ENCODE measurements at places on chromosomes 6 and 20.
A peak's percentile ranks its signal among the peaks of the same experiment; 100 is the strongest.

DNA sequence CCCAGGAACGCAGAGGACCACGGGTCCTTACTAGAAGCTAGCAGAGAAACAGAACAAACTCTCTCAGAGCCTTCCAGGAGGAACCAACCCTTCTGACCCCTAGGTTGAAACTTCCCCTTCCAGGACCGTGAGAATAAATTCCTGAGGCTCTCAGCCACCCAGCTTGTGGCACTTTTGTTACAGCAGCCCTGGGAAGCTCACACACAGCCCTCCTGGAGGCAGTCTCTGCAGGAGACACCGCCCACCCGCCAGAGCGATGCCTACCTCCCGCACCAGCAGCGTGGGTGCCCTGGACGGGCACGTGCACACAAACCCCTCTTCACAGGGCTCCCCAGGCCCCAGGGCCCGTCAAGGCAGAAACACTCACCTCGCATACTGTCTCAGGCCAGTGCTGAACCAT, 4.2 kb downstream of the RNASET2 start:
- DNase-seq = no peak

DNA sequence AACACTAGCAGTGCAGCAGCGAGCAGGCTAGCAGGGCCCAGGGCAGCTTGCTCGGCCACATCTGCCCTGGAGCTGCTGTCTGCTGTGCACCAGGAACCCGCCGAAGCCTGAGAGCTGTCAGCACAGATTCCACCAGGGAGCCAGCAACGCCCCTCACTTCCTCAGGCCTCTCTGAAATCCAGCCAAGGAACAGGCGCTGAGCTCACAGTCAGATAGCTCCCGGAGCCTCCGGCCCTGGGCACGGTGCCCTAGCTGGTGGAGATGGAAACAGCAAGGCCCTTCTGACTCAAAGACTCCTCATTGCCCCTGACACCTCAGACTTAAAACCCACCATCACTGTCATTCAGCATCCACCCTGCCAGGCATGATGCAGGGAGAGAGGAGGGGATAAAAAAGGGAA, 839.4 kb downstream of the MAFB start:
- peak; percentile 92 for DNase-seq

GRCh38 chr20:51128198-51128597, 105.3 kb upstream of the KCNG1 start:
- DNase-seq = peak; percentile 100

DNA sequence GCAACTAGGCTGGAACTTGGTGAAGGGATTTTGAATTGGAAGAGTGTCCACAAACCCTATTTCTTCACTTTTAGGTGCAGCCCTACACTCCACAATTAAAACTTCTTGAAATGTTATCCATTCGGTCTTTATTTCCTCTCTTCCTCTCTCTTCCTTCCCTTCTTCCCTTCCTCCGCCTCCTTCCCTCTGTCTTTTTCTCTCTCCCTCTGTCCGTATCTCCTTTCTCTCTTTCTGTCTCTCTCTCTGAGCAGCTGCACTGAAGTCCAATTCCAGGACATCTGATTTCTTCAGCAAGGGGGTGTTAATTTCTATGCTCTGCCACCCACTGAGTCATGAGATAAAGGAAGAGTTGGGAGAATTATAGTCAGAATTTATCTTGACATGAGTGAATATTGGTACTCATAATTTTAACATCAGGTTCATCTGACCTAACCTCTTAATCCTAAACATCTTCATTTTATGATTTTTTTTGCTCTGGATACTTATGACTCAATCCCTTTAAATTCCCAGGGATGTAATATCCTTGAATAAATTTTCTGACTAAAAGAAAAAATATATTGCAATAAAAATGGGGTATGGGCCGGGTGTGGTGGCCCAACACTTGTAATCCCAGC, 84.2 kb downstream of the BCAS1 start:
- DNase-seq = peak; percentile 84

GRCh38 chr6:114160881-114161280, 181.9 kb downstream of the HS3ST5 start:
- DNase-seq = no peak

- no peak for DNase-seq
Measured at GRCh38 chr20:35263532-35264341, 14.2 kb downstream of the MMP24OS start.

- no peak for DNase-seq
Measured at GRCh38 chr6:111462770-111463391, 20.1 kb downstream of the REV3L start.

GRCh38 chr6:45970326-45970725, 45.3 kb downstream of the CLIC5 start:
- DNase-seq = no peak

DNA sequence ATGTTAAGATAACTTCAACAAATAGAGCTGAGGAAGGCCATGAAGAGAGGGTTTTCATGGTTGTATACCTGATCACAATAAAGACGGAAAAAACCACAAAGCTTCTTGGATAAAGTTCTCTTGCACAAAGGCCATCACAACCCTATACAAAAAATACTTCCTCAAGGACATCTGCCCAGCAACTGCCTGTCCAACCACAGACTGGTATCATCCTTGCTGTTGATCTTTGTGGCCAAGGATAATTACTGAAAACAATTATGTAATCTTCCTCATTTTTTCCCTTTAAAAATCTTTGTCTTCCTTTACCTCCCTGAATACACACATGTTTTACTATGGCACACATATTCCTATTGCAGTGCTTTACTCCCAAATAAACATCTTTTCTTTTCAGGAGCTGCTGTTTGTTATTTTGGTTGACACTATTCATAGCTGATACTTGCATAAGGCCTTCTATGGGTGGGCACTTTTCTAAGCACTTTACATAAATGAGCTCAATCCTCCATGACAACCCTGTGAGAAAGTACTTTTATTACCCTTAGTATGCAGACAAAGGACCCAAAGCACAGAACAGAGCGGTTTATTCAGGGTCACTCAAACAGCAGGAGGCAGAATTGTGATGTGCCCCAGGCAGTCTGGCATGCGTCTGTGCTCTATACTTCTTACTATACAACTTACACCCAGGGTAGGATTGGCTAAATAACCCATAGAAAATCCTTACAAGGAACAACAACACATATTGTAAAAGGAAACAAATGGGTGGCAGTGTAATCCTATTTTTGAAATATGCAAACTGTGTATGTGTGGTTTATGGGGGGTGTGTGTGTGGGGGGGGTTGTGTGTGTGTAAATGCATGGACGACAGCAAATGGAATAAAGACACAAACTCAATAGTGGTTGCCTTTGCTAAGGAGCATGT, 35.1 kb downstream of the SNRNP48 start:
- DNase-seq = no peak

DNA sequence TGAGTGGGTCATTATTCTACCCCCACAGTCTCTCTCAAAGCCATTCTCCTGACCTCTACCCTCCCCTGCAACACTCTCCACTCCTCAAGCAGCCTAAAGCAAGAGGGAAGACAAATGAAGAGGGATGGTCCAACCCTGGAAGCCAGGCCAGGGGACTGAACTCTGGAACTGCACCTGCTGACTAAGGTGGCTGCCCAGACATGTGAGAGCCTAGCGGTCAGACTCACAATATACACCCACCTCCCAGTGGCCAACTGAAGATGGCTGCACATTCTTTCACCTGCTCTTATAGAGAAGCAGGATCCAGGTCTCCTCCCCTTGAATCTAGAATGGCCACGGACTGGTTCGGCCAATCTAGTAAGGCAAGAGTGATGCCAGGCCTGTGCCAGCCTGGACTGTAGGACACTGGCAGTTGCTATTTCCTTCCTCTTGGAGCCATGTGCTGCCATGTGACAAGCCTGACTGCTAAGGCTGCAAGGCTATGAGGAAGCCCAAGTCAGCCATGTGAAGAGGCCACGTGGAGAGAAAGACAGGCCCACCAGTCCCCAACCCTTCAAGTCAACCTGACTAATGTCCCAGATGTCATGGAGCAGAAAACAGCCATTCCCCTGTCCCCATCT, 31.8 kb downstream of the ACSS1 start:
- no peak for DNase-seq

DNA sequence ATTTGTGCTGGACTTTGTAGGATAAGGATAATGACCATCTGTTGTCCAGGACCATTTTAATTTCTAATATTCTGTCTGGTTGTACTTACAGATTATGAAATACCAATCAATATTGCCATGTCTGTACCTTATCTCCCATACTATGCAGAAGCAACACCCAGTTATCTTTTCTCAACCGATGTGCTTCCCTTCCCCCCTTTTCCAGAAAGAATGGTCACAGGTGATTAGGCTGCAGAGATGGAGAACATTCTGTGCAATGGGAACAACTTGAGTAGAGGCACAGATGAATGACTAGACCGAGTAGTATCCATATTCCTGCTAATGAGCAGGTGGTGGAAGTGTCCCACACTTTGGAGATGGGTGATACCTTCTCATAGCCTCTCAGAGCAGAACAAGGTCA, 10.5 kb downstream of the RALY start:
- DNase-seq = no peak

DNA sequence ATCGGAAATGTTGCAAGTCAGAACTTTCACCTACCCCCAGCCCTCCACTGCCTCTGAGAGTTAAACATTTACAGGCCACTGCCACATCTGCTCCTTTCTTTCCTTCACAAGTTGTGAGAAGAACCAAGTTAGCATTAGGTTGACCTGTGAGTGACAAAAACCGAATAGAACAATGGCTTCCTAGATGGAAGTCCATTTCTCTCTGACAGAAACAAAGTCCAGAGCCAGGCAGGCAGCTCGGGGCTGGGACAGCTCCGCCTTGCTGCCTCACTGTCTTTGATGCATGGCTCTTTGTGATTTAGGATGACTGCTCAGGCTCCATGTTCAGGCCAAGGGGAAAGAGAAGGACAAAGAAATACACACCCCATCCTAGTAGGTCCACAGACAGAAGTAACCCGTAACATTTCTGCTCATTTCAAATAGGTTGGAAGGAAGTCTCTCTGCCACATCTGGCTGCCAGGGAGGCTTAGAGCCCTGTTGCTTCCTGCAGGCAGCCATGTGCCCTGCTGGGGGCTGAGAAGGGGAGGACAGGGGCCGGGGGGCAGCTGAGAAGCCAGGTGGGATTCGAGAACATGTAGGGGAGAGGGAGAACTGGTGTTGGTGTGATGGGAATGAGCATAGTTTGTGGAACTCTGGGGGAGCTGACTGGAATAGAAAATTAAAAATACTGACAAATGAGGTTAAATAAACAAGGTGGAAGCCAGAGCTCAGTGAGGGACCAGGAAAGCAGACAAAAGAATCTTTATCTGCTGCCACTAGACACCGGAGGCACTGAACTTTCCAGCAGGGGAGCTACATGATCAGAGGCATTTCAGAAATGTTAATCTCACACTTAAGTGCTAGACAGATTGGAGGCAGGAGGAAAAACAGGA, 19.5 kb upstream of the IER3 start:
- DNase-seq = no peak

All from HS-5 (cell line).